ENCODE measurements at places on chromosomes 16 and 17. TPM values are rescaled to one million over a fixed set of nuclear protein-coding genes. Genes with fewer than 3 reads are reported as not detected.

CHD9NB gene
- not detected for total RNA-seq

GRCh38 chr16:1913327-1914083, 4.7 kb downstream of the HS3ST6 start:
- no peak for DNase-seq

SYCE1L gene
- total RNA-seq = not detected

DNA sequence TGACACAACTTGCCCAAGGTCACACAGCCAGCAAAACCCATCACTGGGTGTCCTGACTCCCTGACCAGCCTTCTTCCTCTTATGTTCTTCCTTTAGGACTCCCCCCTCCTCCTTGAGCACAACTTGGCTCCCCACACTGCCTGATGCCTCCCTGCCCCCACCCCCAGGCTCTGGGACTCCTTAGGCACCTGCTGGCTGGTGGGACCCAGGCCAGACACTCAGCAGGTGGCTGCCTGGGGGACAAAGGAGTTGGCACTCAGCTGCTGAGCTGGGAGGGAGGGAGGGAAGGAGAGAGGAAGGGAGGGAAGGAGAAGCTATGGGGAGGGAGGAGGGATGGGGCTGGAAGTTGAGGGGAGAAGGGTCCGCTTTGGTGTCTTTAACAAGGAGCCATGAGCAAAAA, 8.0 kb downstream of the SEZ6 start:
- no peak for DNase-seq

- no peak for DNase-seq
These were observed 23.2 kb downstream of the CDH3 start for GRCh38 chr16:68668266-68668665.

DNA sequence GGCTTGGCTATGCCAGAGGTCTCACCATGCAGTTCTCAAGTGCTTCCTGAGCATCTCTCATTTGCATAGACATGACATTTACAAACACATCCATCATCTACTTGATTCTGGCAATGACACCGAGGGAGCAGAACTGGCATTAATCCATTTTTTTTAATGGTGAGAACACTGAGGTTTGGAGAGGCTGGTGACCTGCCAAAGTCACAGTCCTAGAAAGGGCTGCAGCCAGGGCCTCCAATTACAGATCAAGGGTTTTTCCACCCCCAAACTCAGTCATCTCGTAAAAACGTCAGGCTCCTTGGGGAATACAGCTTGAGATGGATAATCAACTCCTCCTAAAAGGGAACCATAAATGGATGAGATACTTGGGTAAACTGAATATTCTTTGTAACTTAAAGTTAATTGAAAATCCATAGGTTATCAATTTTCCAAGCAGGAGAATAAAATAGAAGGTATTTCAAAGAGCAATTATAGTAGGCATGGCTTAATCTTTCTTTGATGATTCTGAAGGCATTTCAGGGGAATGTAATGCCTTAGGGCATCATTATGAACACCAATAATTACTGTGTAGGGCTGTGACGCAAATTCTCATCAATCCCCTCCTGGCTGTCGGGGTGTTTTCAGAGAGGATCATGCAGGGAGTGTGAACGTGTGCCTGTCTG, 9.4 kb upstream of the MEOX1 start:
- DNase-seq = no peak

- DNase-seq = no peak
These were observed 100.8 kb downstream of the IRX5 start for GRCh38 chr16:55031481-55031880.

CNGB1 gene
- total RNA-seq = 2.0 TPM

- peak; percentile 80 for DNase-seq
These were observed 986 bp downstream of the CRISPLD2 start for GRCh38 chr16:84820771-84821170.

DNA sequence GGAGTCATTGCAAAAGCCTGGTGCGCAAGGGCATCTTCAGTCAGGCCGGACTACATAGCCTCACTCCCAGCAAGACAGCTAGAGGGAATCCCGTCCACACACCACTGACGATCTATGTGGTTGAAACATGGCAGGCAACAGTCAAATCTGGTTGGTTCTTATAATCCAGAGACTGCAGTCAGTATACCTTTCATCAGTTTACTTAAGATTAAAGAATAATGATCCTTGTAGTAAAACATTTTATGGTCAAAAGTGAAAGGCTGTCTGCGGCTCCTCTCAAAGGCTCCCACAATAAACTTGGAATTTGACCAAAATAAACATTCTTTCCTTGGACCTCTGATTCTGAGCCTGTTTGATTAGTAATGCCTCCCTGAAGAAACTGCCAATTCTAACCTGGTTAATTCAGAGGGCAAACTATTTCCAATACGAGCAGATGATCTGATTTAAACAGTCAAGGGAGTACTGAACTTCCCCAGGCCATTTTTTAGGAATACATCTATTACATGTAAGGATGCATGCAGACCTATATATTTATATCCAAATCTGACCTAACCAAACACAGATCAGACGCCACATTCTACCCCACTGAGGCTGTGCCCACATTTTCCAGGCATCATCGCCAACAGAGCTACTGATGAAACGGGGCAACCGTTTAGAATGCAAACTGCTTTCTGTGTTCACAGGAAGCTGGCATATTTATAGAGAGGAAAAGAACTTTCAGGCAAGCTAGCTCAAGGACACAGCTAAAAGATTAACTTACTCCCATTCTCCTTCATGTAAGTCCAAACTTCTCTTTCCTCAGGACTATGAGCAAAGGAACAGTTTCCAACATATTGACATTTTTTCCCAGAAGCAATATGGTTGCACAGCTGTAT, 15.3 kb upstream of the TXNDC11 start:
- no peak for DNase-seq

GRCh38 chr17:28258347-28258887, 60.6 kb upstream of the TMEM97 start:
- no peak for DNase-seq

- peak; percentile 93 for DNase-seq
These were observed 13.5 kb downstream of the SPHK1 start for GRCh38 chr17:76397687-76398522.

CACNG1 gene
- not detected for total RNA-seq

DNA sequence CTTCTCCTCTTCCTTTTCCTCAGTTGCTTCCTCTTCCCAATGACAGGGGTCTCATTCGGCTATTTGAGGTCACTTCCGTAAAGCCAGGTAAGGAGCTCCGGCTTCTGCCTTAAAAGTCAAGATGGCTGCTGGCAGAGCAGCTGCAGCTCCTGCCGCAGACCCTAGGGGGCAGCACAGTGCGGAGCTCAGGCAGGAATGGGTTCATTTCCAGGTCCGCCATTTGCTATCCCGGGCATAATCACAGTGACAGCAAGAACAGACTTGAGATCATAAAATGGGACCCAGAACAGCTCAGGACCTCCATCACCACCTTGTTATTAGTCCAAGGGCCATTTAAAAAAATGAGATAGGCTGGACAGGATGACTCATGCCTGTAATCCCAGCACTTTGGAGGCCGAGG, 199.5 kb downstream of the ZNF18 start:
- no peak for DNase-seq

GRCh38 chr17:7922845-7923628, 6.6 kb downstream of the KCNAB3 start:
- DNase-seq = peak; percentile 93

DNA sequence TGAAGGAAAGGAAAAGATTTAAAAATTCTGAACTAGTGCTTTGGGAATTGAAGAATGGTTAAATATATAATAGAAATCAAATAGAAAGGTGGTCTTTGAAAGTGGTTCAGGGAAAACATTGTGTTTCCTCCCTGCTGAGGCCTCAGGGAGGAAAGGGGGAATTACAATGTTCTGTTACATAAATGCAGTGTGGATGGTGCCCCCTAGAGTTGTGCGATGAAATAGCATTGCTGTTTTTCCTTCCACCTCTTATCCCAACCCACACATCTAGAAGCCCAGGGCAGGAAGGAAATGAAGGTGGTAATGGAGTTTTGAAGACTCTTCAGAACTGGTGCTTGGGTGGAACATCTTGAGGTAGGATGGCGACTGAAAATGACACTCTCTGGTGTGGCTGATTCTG, 6.4 kb upstream of the TOX3 start:
- DNase-seq = no peak

- no peak for DNase-seq
These were observed 230.1 kb downstream of the SLC39A11 start for GRCh38 chr17:72862276-72862999.

C16orf89 gene
- 14.7 TPM for total RNA-seq

- no peak for DNase-seq
These were observed 55.1 kb upstream of the PHOSPHO1 start for GRCh38 chr17:49285716-49286115.

- no peak for DNase-seq
These were observed 18.1 kb upstream of the BAHCC1 start for GRCh38 chr17:81376946-81377714.

GRCh38 chr17:68435876-68436842, 21.1 kb downstream of the WIPI1 start:
- peak; percentile 84 for DNase-seq

DNA sequence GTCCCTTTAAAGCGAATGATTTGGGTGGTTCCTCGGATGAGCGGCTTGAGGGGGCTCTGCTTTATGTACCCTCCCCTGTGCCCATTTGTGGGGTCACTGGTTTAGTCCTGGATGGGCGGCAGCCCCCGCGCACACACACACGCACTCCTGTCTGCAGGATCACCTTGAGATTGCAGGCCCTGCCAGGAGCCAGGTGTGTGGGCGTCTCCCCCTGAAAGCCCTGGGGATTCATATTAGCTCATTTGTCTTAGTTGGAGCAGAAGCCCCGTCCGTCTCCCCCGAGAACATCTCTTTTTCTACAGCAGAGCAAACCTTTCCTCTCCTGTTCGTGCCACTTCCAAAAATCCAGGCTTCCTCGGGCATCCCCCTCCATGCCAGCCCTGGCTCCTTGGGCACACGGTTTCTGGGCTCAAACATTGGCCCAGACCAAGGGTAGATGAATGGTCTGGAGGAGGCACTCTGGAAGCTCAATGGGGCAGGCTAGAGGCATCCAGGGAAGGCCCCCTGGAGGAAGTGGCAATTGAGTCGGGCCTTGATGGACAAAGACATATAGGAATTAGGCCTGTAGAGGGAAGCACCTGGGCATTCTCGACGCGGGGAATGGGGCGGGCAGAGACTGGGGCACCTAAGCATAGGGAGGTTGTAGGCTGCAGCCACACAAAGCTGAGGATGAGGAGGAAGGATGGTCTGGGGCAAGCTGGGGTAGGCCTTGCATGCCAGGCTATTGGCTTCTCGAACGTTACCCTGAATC, 218.5 kb upstream of the GSE1 start:
- peak; percentile 63 for DNase-seq

GRCh38 chr16:26497896-26498295, 568.8 kb upstream of the C16orf82 start:
- no peak for DNase-seq

SLC12A4 gene
- total RNA-seq = 36.0 TPM

DNA sequence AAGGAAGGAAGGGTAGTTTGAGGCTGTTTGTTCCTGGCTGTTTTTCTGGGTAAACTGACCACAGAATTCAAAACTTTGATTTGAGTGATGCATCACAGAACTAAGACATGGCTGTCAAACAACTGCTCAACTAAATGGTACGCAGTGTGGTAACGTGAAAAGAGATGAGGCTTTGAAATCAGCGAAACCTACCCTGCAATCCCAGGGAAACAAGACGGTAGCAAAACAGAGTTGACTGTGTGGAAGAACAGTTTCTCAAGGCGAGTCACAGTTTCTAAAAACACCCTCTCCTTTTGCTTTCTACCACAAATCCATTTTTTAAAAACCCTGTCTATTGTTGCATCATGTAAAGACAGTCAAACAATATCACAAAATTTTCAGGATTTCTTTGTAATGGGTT, 156.0 kb upstream of the MAF start:
- DNase-seq = no peak

OR1F1 gene
- not detected for total RNA-seq

GRCh38 chr16:70608521-70608920, 37.8 kb upstream of the IL34 start:
- DNase-seq = no peak

GRCh38 chr16:1651094-1651973, 26.7 kb upstream of the JPT2 start:
- no peak for DNase-seq

All from sigmoid colon (tissue), 7 donors.